ENCODE measurements at places on chromosomes 2 and 18.

DNA sequence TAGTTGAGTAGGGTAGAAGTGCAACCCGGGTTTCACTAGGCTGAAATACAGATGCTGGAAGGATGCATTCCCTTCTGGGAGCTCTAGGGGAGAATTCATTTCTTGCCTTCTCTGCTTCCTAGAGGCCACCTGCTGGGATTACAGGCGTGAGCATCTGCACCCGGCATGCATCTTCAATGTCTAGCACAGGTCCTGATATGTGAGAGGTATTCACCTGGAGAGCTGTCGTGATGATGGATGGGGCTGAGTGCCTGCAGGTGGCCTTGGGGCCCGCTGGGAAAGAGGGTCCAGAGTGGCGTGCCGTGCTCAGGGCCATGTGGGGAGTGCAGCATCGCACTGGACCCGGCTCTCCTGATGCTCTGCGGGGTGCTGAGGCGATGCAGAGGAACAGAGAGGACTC lies 6.6 kb upstream of the NTSR2 start:
- DNase-seq = no peak

DNA sequence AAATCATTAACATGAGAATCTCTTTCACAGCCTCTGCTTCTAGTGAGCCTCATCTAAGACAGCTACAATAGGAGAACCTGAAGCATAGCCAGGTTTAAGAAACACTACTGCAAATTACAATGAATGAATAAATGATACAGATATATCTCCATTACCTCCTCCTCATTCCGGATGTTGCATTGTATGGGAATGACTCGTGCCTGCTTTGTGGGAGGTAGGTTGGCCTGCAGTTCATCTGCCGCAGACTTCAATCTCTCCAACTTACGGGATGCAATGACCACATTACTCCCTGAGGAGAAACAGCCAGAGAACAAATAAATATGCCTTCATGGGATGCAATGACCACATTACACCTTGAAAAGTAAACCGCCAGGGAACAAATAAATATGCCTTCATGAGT lies 15.4 kb downstream of the PECR start:
- DNase-seq = no peak

- no peak for DNase-seq
Measured at GRCh38 chr2:36255863-36256262, 99.7 kb upstream of the CRIM1 start.

- no peak for DNase-seq
Measured at GRCh38 chr2:171383134-171383533, 50.7 kb downstream of the METTL8 start.

GRCh38 chr2:199581935-199582360 lies 124.2 kb upstream of the SATB2 start:
- DNase-seq = no peak

- DNase-seq = no peak
Measured at GRCh38 chr2:181036848-181037603, 56.6 kb downstream of the UBE2E3 start.

DNA sequence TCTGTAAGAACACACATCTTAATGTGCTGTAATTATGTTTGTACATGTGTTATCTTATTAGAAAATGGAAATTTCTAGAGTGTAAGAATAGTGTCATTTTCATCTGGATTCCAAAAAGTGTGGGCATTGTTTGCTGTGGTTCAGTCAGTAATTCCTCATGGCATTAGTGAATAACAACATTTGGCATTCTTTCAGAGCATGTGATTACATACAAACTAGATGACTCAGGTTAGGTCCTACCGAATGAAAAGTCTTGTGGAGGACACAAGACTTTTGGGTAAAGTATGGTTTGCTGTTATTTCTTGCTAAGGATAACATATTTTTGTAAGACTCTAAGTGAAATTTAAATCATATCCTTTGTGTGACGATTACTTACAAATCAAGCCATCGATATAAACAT lies 593.1 kb upstream of the NRXN1 start:
- DNase-seq = no peak

DNA sequence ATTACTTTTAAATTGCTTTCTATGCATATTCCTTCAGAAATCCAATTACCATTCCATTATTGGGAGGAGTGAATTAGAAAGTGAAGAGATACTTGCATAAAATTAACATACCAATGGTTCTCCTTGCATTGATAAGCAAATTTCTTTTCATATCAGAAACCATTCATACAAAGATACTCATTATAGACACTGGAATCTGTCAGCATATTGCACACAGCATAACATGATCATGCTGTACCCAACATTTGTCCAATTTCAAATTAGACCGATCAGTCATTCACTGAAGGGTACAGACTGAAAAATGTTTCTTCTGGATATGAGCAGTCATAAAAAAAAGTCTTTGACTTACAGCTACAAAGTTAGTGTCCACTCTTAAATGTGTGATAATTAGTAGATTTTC lies 175.6 kb downstream of the PID1 start:
- DNase-seq = no peak

DNA sequence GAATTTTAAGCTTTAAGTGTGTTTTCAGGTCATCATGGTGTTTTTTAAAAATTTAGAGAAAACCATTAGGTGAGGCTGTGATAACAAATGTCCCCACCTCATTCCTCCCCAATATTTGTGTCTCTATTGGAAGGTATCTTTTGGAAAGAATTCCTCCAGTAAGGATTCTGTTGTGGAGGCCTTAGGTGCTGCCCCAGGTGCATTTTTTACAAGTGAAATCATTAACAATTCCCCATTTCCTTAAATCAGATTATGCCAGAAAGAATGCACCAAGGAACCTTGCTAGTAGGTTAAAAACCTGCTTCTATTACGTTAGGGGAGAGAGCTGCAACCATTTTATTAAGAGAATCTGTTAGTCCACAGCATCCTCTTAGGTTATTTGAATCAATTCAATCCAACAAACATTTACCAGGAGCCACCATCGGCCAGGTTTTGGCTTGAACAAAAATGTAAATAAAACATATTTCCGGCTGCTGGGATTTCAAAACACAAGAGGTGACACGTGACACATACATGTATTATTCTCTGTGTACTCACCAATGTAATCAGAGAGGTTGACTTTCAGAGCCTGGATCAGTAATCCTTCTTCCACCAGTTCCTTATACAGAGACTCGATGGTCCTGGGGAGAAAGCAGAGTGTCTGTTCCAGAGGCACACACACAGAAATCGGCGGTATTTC lies 112.5 kb upstream of the ASB18 start:
- DNase-seq = no peak

GRCh38 chr2:204503869-204504268 lies 41.4 kb upstream of the PARD3B start:
- DNase-seq = no peak

DNA sequence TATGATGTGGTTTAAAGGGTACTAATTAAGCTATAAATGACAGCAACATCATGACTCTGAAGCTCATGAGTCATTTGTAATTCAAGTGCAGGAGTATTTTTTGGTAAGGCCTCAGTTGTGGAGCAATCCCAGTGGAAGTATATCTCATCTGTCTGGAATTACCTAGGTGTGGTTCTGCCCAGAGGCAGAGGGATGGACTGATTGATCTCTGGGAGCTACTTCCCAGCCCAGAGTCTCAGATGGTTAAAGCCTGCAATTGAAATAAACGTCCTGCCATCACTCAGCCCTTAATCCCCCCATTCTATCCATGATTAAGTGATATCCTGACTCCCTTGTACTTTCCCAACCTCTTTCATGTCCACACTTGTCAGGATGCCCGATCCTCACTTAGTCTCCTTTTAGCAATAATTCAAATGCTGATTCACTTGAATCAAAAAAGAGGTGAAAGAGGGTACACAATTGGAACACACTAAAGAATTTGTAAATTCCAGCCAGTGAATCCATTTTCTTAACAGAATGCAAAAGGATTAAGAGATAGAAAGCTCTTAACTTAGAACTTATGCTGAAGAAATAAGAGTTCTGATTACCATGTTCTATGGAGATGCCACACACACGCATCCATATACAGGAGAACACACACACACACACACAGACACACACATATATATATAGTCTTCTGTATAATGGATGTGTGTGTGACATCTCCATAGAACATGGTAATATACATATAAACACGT lies 664.4 kb downstream of the NYAP2 start:
- no peak for DNase-seq

GRCh38 chr2:2018713-2019410 lies 274.5 kb upstream of the PXDN start:
- DNase-seq = no peak

DNA sequence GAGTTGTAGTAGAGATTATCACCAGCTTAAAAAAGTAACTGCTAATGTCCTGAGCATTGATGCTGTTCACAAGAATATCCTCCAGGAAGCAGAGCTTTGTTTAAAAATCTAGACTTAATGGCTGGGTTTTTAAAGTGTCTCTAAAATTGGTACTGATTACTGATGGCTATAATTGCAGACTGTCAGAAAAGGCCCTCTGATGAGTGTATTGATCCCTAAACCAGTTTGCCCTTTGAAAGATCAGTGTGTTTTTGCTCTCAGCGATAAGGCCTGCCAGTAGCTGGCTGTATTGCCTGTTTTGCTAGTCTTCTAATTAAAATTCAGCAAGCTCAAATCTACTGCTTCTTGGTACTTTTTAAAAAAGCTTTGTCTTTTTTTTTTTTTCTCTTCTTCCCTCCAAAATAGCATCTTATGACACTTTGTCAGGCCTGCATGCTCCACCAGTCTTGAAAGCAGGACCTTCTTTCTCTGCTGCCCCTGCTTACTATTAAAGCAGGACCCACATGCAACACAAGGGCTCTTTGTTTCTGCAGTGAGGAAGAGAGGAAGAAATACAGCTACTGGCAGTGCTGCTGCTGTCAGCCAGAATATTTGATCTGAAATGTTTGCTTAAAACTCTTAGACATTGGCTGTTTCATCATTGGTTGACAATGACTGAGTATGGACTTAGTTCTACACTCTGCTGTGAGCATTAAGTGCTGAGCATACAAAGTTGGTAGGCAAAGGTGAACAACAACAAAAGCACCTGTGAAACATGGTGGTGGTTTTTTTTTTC lies 1.8 kb downstream of the SEC11C start:
- DNase-seq = no peak

DNA sequence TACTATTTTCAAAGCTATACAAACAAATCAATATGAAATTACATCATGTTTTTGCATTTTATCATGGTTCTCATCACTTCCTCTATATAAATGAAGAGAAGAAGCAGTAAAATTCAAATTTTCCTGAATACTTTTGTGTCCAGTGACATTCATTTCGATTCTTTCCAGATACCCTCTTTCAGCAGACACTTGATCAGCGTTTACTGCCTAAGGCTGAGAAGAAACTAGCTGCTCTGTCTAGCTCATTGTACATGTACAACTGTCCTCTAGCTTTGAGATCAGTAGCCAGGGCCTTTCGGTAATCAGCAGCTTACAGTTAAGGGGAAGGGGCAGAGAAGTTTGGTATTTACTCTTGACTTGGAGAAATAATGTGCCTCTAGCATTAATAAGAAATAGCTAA lies 4.8 kb downstream of the VRK2 start:
- DNase-seq = no peak

DNA sequence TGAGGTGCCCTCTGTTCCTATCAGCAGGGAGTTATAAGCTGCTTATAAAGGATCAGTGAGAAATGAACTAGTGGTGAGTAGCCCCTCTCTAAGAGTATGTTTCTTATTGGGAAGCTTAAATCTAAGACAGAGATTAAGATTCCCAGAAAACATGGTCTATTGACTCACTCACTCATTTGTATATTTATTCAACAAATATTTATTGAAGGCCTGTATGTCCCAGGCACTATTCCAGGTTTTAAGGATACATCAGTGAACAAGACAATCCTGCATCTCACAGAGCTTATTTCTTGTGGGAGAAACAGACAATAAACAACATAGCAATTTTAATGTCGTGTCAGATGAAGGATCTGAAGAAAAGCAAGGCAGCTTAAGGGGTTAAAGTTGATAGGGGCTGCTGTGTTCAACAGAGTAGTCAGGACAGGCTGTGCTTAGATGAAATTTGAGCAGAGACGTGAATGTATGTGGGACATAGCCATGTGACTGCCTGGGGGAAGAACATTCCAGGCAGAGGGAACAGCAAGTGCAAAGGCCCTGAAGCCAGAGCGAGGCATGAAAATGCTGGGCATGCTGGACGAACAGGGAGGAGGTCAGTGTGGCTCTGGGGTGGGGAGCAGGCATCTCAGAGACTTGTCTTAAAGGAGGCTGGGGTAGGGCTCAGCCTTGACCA lies 14.8 kb upstream of the PSD4 start:
- DNase-seq = no peak

DNA sequence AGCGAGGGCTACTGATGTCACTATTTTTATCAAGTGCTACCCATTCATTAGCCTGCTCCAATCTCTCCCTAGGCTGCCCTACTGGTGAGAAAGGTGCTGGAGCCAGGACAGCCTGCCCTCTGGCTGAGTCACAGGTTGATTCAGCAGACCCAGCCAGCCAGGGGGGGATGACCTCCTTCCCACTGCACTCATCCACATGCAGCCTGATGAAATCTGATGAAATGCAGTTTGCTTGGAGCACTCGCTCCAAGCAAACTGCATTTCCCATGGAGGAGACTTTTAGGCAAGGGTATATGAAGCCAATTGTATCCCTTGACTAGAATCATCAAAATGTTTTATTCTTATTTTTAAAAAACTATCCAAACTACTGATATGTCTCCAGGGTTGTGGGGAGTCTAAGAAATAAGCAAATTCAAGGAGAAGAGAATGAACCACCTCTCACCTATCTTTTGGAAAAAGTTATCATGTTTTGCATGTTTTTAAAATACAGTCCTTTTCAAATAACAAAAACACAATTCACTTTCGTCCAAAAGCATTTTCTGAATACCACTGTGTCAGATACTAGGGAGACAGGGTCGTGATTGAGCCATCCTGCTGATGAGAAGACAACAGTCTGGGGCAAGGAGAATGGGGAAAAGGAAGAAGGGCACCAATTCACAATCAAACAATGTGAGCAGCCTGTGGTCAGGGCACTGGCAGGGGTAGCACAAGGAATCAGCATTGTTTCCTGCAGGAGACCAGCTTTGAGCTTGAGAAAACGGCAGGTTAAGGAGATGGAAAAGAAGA lies 128.3 kb downstream of the AFF3 start:
- no peak for DNase-seq

GRCh38 chr2:121387591-121388325 lies 102.8 kb upstream of the TFCP2L1 start:
- no peak for DNase-seq

DNA sequence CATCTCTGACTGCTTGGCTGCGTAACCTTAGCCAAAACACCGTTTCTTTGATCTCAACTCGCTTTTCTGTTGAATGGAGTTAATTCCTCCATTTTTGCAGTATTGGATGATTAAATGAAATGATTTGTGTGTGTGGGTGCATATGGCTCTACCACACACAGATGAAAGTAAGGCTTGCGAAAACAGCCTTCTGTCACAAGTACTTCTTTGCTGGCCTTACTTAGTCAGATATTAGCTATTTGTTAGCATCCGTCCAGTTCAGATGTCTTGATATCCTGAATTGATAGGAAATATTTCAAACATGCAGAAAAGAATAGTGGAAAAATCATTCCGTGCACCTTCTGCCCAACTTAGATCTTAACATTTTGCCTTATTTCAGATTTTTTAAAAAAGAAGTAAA lies 21.8 kb downstream of the NCOA1 start:
- DNase-seq = no peak

GRCh38 chr2:64862623-64863022 lies 126.6 kb upstream of the SLC1A4 start:
- DNase-seq = no peak

- no peak for DNase-seq
Measured at GRCh38 chr2:144512891-144513351, 7.0 kb downstream of the ZEB2 start.
